ENCODE measurements at places on chromosomes 2 and 18.

- DNase-seq: no peak
Observed at GRCh38 chr2:99255491-99256318, at the start of gene LYG2. Gene LYG2 (minus strand): TSS chr2:99255666. CDS start chr2:99254260, 1,406 bp downstream.

DNA sequence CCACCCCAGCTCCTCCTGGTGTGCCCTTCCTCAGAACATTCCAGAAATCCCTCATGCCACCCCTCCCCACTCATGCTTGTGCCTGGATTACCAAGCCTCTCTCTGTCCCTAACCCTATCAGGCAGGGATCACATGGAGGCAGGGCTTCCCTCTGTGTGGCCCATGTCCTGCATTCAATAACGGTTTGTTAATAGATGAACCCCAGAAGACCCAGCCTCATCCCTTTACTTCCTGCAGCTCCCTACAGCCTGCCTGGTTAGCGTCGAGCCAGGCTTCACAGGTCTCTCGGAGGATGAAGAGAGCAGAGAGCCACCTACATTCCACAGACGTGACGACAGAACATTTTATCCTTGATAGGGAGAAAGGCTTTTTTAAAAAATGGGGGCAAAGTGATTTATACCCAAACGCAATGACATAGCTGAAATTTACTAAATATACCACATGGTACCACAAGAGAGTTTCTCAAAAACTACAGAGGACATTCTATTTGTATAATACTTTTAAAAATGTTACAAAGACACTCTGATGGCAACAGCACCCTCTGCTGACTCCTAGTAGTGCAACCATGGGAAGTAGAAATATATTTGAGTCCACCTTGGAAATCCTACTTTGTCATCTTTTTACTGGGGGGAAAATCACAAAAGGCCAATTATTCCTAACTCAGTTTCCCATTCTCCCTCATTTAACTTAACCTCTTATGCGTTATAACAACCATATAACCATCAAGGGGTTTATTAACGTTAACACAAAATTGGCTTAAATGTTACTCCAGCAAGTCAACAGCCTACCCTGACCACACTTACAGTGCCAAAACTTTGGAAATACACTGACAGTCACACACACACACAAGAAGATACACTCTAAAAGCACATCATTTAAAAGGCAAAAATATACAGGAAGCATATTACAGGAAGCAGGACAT is 30.7 kb downstream of the FBXO15 start:
- DNase-seq: peak; percentile 6

DNA sequence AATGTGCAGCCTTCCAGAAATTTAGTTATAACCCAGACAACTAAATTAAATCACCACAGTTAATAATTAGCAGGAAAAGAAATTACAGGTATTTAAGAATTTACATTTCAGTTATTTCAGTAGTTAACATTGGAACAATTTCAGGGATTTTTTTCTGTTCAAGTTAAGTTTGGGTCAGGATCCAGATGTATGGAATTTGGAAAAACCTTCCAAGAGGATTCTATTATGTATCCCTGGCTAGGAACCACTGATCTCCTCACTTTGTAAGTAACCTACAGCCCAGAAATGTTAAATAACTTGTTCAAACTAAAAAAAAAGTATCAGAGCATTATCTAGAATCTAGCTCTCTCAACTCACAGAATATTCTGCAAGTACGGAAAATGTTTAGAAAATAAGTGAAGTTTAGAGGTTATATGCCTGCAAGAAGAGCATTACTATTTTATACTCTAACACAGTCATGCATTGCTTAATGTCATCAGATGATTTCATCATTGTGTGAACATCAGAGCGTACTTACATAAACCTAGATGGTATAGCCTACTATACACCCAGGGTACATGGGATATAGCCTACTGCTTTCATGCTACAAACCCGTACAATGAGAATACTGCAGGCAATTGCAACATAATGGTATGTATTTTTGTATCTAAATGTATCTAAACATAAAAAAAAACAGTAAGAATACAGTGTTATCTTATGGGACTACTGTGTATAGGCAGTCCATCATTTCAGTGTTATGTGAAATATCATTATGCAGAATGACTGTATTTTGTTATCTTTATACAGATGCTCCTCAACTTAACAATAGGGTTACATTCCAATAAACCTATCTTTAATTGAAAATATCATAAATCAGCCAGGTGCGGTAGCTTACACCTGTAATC is 6.1 kb downstream of the NCKAP1 start:
- DNase-seq: no peak

DNA sequence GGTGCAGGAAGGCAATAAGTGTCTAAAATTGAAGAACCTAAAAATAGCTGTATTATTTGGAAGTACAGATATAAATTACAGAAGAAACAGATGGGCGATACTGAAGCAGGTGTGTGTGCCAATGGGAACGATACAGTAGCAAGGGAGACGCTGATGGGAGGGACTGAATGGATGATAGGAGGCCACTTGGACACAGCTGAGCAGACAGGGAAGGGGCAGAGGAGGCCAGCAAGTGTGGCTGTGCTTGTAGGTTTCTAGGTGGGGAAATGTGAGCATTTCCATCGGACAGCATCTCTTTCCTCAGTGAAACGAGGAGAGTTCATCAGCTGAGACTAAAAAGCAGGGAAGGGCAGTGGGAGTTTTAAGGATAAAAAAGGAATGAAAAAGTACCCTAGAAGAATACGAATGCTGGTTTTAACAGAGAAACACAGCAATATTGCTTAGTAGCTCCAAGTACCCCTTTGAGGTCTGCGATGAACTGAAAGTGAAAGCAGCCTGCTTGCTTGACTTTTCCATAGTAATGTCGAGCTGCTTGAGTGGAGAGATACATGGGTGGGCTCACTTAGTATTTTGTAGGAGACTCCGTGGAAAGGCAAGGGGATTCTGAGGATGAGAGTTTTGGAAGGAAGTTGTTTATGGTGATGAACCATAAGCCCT is 91.7 kb upstream of the EPC2 start:
- DNase-seq: no peak

DNA sequence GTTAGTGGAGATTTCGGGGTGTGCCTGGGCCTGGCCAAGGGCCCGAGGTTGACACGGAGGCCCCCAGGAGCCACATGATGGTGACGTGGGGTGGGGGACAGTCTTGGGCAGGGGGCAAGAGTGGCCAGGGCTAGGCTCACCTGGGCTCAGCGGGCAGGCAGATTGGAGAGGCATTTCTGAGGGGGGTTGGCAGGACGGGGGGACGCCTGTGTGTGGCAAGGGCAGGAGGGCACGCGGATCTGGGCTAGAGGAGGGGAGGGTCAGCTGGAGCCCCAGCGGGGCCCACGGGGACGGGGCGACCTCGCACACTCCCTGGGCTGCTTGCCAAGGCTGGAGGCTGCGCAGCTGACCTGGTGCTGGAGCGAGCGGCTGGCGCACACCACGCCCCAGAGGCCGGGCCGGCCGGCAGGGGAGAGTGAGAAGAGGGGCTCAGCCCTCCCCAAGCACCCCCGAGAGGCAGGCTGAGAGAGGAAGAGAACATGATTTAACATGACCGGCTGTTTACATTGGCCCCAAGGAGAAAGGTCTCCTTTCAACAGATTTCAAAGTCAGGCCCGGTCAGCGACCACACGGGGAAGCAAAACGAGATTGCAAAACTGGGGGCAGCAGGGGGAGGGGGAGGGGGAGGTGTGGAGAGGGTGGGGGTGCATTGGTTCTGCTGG is 38.0 kb upstream of the SNED1 start:
- no peak for DNase-seq

DNA sequence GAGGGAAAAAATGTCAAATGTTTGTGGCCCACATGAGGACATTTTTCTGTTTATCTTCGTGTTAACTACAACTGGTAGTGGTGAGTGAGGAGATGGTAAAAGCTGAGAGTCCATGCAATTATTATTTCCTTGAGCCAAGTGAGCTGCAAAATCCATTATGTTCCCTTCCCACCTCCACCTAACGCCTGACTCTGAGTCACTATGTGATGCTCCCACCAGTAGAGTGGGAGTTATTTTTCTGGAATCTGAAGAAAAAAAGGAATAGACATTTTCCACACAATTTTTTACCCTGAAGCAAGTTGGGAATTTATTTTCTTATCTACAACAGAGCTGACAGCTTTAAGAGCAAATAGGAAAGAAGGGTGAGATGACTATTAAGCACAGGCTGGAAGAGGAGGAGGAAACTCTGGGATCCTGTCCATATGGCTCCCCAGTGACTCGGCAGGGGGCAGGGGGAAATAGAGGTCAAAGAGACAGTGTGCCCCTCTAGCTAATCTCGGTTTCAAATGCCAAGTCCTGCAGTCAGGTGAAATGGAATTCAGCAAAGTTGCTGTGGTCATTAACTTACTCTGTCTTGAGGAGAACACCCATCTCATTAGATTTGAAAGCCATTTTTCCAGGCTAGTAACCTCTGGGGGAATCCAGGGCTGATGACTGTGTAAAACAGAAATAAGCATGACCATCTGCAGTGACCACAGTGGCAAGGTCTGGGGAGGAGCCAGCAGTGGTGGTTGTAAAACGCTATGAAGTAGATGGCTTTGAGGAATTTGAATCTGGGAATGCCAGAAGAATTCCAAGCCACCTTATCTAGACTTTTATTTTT is 463.9 kb downstream of the STK39 start:
- DNase-seq: no peak

DNA sequence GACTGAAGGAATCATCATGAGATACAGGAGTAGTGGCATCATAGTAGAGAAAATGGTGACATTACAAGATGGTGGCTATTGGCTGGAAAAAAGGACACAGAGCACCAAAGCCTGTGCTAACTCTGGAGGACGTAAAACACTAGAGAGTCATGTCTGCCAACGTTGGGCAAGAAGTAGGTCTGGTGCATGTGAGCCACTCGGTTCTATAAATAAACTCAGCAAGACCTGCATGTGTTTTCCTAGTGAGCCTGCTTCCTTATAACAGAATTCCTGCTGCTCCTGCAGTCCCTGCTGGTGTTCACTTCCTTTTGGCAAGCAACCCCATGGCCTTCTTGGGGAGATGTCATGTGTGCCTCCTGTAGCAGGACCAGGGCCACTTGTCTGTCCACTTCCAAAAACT is 325.2 kb downstream of the OSR1 start:
- no peak for DNase-seq

GRCh38 chr2:239262484-239263230 is 138.2 kb downstream of the HDAC4 start:
- DNase-seq: no peak

DNA sequence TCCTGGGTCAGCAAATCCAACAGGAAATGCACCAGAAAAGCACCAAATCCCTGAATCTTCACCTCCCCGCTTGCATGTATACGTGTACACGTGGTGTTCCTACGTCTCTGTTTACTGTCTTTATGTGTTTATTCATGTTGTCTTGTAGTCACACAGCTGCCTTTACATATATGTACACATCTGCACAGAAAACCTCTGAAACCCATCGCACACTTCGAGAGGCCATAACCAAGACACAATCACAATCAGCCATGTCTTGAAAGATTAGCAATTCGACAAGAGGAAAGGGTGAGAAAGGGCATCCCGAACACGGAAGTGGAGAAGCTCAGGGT is 98.1 kb downstream of the PLB1 start:
- DNase-seq: no peak

- no peak for DNase-seq
Observed at GRCh38 chr18:22613788-22614187, 196.1 kb upstream of the CTAGE1 start.

DNA sequence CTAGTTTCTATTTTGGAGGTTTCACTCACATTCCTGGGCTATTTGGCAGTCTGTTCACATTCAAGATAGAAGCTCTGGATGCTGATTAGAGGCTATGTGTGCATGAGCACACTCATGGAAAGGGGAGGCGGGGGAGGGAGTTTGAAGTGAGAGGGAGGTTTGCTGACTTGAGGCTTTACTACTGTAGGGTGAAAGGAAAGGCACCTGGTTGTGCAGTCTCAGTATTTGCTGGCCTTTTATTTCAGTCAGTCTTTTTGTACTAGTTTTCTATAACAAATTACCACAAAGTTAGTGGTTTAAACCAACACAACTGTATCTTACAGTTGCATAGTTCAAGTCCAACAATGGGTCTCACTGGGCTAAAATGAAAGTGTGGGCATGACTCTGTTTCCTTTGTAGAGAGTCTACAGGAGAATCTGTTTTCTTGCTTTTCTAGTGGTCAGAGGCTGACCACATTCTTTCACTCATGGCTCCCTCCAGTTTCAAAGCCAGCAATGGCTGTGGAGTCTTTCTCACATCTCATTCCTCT is 47.7 kb upstream of the NR4A2 start:
- DNase-seq: no peak

GRCh38 chr2:150788426-150789140 is 301.1 kb upstream of the RND3 start:
- DNase-seq: no peak

DNA sequence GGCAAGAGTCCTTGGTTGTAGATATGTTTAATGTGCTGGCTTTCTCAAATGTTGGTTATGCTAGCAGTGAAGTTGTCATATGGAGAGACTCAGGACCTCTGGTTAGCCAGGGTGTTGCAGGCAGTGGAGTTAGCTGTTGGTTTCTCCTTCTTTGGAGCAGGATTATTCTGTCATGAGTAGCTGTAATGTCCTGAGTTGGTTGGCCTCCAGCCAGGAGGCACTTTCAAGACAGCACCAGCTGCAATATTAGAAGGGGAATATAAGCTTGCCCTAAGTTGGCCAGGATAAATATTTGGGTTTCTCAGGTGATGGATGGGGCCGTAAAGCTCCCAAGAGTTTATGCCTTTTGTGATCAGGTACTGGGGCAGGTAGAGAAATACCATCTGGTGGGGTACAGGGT is 65.5 kb downstream of the MSTN start:
- DNase-seq: no peak

DNA sequence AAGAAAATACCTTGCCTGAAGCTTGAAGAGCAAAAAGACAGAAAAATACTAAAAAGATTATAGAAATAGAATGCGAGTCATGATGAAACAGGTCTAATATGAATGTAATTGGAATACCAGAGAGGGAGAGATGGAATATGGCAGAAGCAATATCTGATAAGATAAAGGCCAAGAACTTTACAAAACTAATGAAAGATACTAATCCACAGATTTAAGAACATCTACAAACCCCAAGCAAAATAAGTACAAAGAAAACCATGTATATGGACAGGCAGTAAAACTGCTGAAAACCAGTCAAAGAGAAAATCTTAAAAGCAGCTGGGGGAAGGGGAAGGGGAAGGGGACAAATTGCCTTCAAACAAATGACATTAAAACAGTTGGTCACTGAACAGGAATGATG is 67.0 kb downstream of the PIGN start:
- DNase-seq: no peak

GRCh38 chr18:45664824-45665763 is 49.8 kb downstream of the SLC14A2 start:
- peak; percentile 50 for DNase-seq

GRCh38 chr2:239970004-239970623 is 55.0 kb downstream of the NDUFA10 start:
- no peak for DNase-seq

- no peak for DNase-seq
Observed at GRCh38 chr2:178510384-178510783, 30.1 kb downstream of the PLEKHA3 start.

DNA sequence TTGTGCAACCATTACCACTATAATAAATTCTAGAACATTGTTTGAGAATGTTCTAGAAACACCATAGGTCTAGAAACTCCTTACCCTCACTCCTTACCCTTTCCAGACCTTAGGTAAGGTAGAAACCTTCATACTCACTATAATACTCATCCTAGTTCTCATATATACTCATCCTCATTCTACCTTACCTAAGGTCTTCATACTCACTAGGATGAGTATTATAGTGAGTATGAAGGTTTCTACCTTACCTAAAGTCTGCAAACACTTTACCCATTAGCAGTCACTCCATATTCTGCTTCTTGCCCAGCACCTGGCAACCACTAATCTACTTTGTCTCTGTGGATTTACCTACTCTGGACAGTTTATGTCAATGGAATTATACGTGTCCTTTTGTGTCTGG is 75.0 kb downstream of the TMEM185B start:
- no peak for DNase-seq

GRCh38 chr18:58426611-58427010 is 202.3 kb downstream of the ALPK2 start:
- DNase-seq: no peak
